ENCODE measurements at places on chromosomes 3 and 15. TPM values are rescaled to one million over a fixed set of nuclear protein-coding genes. Genes with fewer than 3 reads are reported as not detected.
A peak's percentile ranks its signal among the peaks of the same experiment; 100 is the strongest.

Gene HESX1
- total RNA-seq, result 0.98 TPM

DNA sequence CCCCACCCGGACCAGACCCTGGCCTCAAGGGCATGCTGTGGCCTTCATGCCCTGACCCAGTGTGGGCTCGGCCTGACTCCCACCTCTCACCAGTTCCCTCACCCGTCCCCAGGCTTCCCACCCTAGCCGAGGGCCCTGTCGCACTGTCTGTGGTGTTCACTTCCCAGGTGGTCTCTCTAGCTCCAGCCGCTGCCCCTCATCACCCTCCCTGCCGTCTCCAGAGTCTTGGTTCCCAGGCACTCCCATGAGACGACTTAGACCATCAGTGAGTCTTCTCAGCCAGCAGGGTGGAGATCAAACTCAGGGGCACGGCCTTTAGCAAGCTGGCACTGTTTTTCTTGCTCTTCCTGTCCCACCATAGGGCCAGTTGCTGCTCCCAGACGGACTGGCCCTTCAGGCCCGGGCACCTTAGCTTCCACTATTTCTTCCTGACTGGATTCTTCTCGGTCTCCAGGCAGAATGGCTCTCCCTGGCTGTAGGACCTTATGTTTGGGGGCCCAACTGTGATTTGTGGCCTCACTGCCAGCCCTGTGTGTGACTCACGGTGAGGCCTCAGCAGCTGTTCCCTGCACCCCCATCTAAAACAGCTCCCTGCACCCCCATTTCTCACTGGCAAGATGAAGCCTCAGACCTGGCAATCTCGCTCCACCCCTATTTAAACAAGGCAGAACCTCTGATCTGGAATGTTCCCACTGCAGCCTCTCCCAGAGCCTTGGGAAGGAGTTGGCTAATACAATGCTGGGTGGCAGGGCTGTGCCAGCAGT, 9.4 kb upstream of the PCSK6 start:
- H3K36me3 ChIP-seq, result no peaks in the 10 kb centered on the region
- no peak for DNase-seq
- H3K27ac ChIP-seq, result peak overlapping the region; percentile 10
- no peak overlapping the region for H3K4me3 ChIP-seq

Gene NPAP1
- 0.30 TPM for total RNA-seq

GRCh38 chr15:45425135-45425534, 46.8 kb upstream of the GATM start:
- H3K27ac ChIP-seq, result no peak overlapping the region
- DNase-seq, result no peak
- peaks cover 8% of the 10 kb centered on the region for H3K36me3 ChIP-seq
- no peaks in the 10 kb centered on the region for H3K4me1 ChIP-seq

GRCh38 chr3:57556459-57557084, 498 bp downstream of the PDE12 start:
- peaks cover 34% of the 10 kb centered on the region for H3K4me1 ChIP-seq
- peak overlapping the region; percentile 85 for H3K4me3 ChIP-seq
- H3K27me3 ChIP-seq, result no peaks in the 10 kb centered on the region
- H3K36me3 ChIP-seq, result peaks cover 6% of the 10 kb centered on the region
- H3K27ac ChIP-seq, result peak overlapping the region; percentile 27

- no peaks in the 10 kb centered on the region for H3K4me1 ChIP-seq
- H3K4me3 ChIP-seq, result no peak overlapping the region
- DNase-seq, result no peak
These were observed 414.7 kb downstream of the ZBTB20 start for GRCh38 chr3:114732353-114732752.

DNA sequence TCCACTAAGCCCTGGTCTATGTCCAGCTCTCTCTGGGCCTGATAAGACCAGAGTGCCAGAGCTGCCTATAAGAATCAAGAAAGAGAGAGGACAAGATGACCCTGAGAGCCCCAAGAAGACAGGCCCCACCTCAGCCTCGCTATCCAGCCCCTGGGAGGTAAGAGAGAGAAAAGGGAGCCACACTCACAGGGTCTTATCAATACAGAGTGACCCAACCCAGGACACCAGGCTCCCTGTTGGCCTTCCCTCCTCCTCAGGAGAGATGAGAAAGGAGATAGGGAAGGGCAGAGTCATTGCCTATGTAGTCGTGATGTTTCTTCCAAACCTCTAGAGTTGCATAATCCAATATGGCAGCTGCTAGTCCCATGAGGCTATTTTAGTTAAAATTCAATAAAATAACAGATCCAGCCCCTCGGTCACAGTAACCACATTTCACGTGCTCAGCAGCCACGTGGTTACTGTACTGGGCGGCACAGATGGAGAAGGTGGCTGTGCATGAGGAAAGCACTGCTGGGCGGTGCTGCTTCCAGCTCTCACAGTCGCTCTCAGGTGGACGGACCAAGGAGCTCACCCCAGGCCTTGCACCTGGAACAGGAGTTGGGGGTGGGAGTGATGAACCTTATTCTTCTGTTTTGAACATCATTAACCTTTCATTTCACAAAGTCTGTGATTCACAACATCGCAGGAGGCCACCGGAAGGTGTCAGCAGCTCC, 525.8 kb downstream of the SHQ1 start:
- DNase-seq, result no peak
- no peak overlapping the region for H3K4me3 ChIP-seq
- H3K27ac ChIP-seq, result no peak overlapping the region
- H3K4me1 ChIP-seq, result no peaks in the 10 kb centered on the region
- peaks cover 9% of the 10 kb centered on the region for H3K27me3 ChIP-seq

DNA sequence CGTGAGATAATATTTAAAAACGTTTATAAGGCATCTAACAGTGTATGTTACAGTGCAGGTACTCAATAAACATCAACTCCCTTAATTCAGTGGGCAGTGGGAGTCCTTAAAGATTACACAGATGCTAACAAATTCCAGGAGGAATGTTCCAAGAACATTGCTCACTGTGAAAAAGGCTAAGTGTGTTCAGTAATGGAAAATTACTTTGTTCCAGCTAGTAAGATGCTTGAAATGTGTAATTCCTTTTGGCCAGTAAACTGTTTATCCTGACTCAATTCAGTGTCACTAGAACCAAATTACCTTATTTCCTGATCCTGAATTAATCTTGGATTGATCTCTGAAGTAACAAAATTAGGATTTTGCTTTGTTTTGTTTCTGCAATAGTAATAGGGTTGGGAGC, 54.2 kb upstream of the SEMA6D start:
- H3K27me3 ChIP-seq, result no peaks in the 10 kb centered on the region
- no peaks in the 10 kb centered on the region for H3K36me3 ChIP-seq
- no peak overlapping the region for H3K27ac ChIP-seq
- no peak for DNase-seq
- H3K4me1 ChIP-seq, result peaks cover 14% of the 10 kb centered on the region

DNA sequence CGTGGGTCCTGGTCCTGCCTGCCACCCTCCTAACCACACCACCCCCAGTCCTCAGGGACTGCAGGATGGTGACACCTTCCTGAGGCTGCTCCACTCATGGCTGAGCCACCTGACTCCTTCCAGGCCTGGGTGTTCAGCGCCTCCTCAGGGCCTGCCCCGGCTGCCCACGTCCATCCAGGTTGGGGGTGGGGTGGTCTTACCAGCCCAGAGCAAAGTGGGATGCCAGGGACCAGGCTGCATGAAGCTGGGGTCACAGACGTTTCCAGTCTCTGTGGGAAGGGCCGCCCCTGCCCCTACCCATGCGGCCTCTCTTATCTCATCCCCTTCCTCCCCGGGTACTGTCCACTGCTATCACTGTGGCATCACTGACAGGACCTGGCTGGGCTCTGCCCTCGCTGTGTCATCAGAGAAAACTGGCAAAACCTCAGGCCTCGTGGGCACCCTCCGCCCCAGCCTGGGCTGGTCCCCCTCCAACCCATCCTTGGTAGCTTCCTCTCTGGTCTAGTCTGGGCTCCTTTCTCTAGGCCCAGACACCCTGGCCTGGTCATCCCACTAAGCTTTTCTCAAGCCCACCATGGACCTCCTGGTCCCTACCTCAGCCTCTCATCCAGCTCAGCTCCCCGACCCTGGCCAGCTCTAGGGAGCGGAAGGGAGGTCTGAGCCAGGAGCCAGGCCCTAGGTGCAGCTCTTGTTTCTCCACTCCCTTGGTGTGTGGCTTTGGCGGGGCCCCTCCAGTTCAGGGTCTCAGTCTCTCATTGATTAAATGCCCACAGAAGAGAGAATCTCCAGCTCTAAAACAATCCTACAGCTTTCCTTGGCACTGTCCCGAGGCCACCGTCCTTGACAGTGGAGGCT, 32.9 kb downstream of the WNT7A start:
- peaks cover 8% of the 10 kb centered on the region for H3K4me1 ChIP-seq
- peaks cover 4% of the 10 kb centered on the region for H3K36me3 ChIP-seq
- DNase-seq, result no peak

Gene CSTA
- not detected for total RNA-seq

Gene RASL12
- 1.5 TPM for total RNA-seq
